ENCODE measurements at places on chromosomes 2 and 18. TPM values are rescaled to one million over a fixed set of nuclear protein-coding genes. Genes with fewer than 3 reads are reported as not detected.

DNA sequence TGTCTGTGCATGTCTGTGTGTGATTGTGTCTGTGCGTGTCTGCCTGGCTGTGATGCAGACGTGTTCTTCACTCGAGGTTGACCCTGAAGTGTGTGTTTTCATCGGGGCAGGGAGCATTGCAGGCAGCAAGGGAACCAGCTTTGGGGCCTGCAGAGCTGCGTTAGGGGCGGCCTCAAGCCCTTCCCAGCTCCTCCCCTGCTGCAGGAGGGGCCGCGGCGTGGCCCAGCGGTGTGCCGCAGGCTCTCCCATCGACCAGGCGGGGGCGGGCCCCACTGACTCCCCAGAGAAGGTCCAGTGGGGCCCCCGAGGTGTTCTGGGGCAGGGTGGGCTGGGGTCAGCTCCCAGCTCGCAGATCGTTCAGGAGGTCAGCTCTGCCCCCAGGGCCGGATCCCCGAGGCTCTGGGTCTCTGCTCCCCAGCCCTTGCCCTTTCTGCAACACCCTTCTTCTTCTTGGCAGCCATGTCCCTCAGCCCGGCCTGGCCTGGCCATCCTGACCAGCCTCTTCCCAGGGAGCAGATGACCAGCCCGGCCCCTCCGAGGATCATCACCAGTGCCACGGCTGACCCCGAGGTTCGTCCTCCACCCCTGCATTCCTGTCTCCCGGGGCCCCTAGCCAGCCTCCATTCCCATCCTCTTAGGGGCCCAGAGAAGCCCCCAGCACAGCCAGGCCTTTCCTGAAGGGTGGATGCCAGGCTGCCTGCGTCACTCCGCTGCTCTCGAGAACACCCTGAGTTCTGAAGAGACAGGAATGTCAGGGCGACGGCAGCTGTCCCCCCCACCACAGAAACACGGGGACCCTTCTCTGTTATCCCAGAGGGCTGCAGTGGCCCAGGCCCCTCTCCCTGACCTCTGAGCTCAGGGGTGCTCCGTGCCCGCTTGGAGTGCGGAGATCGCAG is 11.1 kb upstream of the KLHL30 start:
- DNase-seq = no peak

ZEB2 gene
- 13.3 TPM for total RNA-seq

DNAH7 gene
- total RNA-seq = 0.43 TPM

- DNase-seq = no peak
Observed at GRCh38 chr2:65279756-65280155, 52.1 kb downstream of the ACTR2 start.

DNA sequence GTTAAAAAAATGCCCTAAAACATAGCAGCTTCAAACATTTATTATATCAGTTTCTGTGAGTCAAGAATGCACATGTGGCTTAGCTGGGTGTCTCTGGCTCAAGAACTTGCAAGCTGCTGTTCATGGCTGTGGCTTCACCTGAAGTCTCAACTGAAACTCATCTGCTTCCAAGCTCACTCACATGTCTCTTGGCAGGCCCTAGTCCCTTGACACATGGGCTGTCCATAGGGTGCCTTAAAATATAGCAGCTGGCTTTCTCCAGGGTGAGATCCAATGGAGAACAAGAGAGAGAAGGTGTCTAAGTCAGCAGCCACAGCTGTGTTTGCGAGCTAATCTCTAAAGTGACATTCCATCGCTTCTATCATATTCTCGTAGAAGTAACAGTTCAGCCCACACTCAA is 152.8 kb downstream of the DSEL start:
- DNase-seq = no peak

Measured in MG63 (cell line).